Hematopoietic multipotent progenitor cell treated with erythropoietin and hydrocortisone succinate and interleukin-3 and kit ligand, for 17 days (in vitro differentiated cells): ENCODE measurements at places on chromosomes 4 and X.

DNA sequence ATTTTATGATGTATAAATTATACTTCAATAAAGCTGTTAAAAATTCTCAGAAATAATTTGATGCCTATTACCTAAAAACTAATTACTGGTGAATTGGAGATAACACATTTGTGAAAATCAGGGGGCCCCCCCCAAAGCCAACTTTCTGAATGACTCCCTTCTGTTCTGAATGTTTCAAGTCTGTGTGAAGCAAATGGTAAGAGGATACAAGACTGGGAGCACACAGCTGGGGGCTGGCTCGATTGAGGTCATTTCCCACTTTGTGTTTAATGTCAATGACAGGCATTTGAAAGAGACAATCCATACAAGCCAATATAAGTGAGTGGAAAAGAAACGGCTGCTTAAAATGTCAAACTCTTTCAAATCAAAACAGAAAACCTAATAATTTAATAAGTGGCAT lies 155.8 kb downstream of the SH2D1A start:
- no peak for DNase-seq

DNA sequence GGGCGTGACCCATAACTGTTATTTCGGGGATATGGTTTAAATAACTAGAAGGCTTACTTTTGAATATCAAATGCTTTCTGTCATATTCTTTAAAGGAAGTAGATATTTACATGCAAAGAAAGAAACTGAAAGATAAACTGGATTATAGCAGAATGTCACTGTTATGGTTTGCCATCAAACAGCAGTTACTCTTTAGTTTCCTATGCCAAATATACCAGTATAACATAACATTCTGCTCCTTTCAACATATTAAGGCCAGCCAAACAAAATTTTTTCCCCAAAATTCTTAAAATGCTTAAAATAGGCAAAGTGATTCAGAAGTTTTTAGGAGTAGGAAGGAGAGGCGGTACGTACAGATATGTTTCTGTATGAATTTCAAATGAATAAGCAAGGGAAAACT lies 27.0 kb downstream of the KDM6A start:
- no peak for DNase-seq

GRCh38 chr4:117550085-117550484 lies 464.7 kb upstream of the TRAM1L1 start:
- DNase-seq = no peak

GRCh38 chrX:3445806-3446490 lies 99.5 kb upstream of the MXRA5 start:
- no peak for DNase-seq

GRCh38 chr4:183186813-183187212 lies 87.8 kb downstream of the WWC2 start:
- no peak for DNase-seq

DNA sequence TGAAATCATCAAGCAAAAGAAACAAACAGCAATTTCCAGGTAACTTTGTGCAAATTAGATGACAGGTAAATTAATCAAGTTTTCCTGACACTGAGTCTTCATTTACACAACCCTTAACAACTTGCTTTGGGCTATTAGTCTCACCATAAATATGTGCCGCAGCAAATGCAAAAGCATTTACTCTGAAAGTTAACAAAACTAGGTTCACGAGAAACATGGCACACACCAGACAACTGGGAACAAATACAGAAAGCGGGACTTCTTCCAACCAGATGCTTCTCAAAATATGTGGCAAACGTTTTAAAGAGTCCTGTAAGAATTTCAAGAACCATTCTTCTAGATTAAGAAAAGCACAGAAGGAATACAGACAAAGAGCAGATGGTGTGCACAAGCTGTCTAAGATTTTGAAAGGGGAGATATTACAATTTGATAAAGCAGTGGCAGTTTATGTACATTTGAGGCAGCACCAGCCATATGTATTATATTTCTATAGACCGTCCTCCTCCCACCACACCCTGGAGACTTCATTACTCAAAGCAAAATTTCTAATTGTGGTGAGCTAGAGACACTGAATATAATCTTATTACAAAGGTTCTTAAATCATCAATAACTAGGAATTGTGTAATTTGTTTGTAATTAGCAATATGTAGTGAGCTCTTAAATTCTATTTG lies 192.5 kb upstream of the ADAMTS3 start:
- DNase-seq = no peak

- no peak for DNase-seq
Observed at GRCh38 chrX:18542905-18543304, 117.5 kb downstream of the CDKL5 start.

DNA sequence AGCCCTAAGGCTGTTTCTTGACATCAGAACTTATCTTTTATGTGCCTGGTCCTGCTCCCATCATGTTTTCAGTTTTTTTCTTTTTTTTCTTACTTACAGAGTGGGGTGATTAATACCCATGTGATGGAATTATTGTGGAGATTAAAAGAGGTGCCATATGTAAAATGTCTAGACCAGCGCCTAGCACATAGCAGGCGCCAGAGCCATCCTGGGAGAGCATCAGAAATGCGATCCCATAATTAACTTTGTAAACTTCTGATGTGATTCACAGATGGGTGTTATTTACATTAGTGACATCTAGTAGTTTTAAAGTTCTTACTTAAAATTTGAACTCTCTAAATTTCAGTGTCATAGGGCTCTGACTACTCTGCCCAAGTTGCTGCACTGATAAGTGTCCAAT lies 66.2 kb upstream of the PGRMC2 start:
- no peak for DNase-seq

DNA sequence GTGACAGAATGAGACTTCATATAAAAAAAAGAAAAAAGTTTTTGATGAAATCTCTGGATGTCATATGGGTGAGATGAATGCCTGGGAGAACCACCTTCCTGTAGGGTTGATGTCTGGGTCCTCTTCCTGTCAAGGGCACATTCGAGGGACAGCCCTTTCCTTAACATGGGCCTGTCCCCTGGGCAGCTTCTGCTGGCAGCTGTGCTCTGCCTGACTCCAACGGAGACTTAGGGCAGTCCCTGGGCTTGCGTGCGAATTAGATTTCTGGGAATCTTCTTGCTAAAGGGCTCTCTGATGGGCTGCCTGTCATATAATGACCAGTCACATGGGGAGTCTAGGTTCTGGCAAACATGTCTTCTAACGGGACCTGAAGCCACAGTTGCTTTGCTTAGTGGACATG lies 40.7 kb downstream of the TNIP2 start:
- no peak for DNase-seq

DNA sequence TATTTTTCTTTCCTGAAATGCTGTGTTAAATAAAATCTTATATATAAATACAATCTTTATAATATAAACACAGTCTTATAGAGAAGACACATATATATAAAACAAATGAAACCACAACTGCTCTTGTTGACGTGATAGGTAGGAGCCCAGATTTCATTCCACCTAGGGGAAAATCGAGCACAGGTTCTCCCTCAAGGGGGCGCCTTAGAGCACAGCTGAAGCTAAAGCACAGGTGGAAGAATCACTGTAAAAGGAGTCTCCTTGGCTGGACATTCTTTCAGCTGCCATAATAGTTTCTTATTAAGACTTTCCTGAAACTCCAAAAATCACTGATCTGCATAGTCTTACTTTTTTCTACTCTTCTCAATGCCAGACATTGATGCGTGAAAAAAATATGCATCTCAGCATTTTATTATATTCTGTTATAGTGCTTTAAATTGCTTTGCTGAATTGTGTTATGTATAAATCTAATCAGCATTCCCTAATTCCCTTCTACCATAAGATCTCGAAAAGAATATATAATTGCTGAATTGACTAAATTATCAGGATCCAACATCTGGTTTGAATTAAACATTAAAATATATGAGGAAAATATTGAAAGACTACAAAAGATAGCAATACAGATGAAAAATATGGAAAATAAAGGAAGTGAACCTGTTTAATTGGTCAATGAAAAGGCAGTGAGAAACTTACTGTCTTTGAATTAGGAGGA lies 25.5 kb upstream of the RXFP1 start:
- DNase-seq = peak; percentile 48

GRCh38 chrX:99798936-99799335 lies 611.1 kb downstream of the PCDH19 start:
- DNase-seq = no peak

- peak; percentile 56 for DNase-seq
Observed at GRCh38 chr4:143482840-143483239, 30.7 kb upstream of the SMARCA5 start.

DNA sequence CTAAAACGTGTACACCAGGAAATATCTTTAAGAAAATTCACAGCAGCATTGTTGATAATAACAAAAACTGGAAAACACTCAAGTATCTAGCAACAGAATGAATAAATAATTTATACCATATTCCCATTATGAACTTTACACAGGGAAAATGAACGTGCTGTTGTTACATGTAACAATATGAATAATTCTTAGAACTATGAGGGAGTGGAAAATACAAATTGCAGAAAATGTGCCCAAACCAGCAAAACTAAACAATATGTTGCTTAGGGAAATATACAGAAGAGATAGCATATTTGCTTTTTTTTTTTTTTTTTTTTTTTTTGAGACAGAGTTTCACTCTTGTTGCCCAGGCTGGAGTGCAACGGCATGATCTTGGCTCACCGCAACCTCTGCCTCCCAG lies 14.8 kb upstream of the FAT1 start:
- DNase-seq = no peak

GRCh38 chr4:161336016-161336530 lies 827.7 kb downstream of the FSTL5 start:
- no peak for DNase-seq

DNA sequence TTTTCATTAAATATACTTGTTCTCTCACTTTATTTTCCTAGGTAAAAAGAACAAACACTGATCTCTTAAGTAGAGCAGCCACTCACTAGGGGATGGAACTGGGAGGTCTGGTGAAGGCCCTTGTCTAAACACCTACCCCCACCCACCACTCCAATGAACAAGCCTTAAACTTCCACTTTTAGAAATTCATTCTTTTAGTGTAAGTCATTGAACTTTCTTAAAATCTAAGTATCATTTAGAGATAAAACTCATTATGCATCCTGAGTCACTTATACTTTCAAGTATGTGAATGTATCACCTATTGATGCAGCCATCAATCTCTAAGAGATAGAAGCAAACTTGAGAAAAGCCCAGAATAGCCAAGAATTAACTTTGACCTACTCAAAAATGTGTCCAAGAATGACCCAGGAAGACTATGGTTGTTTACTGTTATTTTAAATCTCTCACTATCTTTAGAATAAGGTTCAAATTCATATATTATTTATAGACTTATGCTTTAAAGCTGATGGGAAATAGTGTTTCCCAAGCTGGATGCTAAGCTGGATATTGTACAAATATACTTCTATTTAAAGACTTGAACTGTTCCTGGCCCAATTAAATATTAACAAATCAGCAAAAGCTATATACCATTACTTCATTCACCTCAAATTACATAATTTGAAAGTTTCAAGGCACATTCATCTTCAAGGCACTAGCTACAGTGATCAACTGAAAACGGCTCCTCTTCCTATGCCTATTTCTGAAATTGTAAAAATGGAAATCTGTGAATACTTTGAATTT lies 49.5 kb downstream of the CAMK2D start:
- no peak for DNase-seq

DNA sequence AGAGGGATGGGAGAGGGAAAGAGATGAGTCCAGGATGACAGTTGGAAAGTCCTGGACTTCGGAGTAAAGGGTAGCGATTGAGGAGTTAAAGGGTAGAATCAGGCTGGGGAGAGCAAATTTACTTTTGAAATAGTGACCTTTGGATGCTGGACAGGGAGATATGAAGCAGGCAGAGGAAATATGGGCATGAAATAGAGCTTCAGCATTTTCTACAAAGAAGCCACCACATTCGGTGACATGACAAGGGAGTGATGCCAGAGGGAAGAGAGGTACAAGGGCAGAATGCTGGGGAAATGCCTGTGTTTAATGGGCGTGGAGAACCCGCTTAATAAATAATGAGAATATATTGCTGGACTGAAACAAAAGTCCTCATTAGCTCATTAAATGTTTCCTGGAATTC lies 92.7 kb downstream of the TBL1X start:
- DNase-seq = no peak

- no peak for DNase-seq
Observed at GRCh38 chrX:107747596-107748161, 27.9 kb downstream of the TSC22D3 start.

GRCh38 chr4:72887152-72887551 lies 182.4 kb downstream of the COX18 start:
- DNase-seq = no peak

DNA sequence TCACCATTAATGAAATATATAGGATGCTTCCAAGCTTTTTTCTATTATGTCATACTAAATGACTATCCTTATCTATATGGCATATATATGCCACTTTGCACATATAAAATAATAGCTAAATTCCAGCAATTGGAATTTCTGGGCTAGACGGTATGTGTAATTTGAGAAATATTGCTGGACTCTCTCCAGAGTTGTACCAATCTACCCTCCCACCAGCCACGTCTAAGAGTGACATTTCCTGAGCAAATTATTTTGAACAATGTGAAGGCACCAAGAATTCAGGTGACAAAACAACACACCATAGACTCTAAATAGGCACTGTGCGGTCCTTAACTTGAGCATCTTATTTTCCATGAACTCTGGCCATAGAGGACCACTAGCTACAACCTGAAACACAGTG lies 62.3 kb downstream of the RFC1 start:
- DNase-seq = no peak

DNA sequence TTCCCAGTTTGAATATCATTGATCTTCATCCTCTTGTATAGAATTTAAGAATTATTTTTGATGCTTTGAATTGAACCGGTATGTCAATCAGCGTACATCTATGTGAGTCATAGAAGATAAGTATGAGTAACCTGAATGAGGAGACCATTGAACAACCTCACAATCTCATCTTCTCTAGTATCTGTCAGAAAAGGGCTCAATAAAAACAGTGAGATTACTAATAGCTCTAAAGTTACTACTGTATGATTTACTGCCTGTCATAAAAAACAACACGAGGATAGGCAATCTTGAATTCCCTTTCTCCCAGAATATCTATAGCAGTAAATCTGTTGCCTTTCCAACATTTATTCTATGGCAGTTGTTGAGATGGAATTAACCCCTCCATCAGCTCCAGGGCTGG lies 36.1 kb downstream of the PHOX2B start:
- no peak for DNase-seq

DNA sequence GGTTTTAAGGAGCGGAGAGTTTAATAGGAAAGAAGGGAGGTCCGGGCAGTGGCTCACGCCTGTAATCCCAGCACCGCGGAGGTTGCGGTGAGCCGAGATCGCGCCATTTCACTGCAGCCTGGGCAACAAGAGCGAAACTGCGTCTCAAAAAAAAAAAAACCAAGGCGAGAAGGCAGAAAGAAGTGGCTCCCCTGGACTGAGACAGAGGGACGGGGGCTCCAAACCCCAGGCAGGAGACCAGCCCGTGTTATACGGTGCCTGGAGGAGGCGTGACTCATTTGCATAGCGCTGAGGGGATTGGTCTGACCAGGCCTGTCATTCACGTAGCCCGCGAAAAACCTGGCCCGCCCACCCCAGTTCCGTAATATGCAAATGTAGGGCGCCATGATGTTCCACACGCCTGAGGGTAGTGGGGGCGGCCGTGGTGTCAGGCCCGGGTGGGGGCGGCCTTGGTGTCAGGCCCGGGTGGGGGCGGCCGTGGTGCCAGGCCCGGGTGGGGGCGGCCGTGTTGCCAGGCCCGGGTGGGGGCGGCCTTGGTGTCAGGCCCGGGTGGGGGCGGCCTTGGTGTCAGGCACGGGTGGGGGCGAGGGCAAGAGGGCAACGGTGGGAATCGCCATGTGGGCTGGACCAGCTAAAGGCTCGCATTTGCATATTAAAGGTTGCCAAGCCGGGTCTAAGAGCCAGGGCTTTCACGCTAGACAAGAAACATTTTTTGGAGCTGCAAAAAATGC lies 2.1 kb downstream of the PLCXD1 start:
- peak; percentile 74 for DNase-seq
